ENCODE measurements at places on chromosomes 13 and 19. TPM values are rescaled to one million over a fixed set of nuclear protein-coding genes. Genes with fewer than 3 reads are reported as not detected.

C5AR1 gene
- 3.1 TPM for polyA plus RNA-seq

GRCh38 chr19:17499648-17500446, 11.6 kb upstream of the PGLS start:
- no peak for DNase-seq

DNA sequence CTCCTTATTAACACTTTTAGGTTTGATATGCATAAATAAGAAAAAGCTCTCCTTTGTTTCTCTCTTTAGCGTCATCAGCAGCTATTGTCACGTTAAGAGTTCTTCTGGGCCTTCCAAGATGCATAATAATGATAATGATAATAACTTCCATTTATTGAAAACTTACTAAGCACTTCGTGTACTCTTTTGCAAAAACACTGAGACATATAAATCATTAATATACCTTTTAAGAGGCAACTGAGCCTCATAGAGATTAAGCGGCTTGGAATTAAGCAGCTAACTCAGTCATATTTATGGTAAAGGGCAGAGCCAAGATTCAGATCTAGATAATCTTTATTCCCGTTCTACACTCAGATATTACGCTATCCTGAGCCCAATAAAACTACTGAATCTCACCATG, 1105.1 kb downstream of the OLFM4 start:
- no peak for DNase-seq

GRCh38 chr13:99033814-99034213, 56.0 kb upstream of the DOCK9 start:
- no peak for DNase-seq

DNA sequence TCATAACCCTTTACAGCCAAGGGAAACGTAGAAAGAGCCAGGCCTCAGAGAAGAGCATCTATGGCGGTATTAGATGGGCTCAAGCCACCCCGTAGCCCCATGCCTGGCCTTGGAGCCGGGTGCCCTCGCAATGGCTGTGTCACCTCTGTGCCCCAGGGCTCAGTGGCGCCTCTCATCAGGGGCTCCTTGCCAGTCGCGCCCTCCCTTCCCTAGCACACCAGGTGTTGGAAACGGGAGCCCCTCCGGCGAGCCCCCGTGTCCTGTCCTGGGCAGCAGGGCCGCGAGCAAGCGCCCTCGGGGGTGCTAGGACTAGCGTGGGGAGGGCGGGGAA, 453 bp downstream of the ZNF256 start:
- DNase-seq = no peak

DNA sequence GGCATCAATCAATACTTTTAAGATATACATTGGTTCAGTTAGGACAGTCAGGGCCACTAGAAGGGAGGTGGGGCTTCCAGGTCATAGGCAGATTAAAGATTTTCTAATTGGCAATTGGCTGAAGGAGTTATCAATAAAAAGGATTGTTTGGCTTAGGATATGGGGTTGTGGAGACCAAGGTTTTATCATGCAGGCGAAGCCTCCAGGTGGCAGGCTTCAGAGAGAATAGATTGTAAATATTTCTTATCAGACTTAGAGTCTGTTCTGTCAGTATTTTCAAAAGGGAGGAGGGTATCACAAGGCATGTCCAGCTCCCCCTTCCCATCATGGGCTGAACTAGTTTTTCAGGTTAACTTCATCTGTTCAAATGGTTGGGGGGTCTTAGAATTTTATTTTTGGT, 77.4 kb upstream of the FARP1 start:
- DNase-seq = no peak

CLEC17A gene
- polyA plus RNA-seq = 180 TPM

DNA sequence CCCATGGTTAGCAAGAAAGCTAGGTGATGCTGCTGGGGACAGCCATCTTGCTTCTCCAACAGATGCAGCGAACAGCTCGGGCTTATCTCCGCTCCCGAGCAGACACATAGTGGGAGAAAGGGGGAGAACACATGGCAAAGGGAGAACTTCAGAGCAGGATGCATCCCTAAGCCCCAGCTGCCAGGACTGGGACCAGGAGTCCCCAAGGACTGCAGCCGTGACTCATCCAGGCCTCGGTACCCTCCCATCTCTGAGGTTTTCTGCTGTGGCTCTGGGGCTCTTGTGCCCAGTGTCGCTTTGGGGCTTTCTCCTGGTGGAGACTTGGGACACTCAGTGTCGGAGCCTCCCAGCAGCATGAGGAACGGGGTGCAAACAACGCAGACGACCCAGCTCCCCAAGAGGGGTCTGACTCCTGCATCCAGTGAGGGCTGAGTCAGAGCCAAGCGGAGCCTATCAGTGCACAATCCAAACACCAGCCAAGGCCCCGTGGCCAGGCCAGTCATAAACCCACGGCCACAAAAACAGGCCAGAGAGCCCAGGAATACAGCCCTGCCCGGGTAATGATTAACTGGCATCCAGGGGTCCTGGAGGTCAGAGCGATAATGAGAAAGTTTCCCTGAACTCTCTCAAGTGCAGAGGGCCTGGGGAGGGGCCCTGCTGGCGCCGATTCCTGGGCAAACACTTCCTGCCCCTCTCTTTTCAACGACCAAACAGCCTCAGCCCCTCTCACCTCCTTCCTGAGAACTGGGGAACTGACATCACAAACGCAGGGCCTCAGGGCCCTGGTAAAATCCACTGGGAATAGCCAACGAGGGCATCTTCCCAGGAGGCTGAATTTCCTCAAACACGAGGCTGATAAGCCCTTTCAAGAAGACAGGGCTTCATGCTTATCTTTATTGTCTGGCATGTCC, 202.9 kb downstream of the USP12 start:
- no peak for DNase-seq

IGFL3 gene
- not detected for polyA plus RNA-seq

DNA sequence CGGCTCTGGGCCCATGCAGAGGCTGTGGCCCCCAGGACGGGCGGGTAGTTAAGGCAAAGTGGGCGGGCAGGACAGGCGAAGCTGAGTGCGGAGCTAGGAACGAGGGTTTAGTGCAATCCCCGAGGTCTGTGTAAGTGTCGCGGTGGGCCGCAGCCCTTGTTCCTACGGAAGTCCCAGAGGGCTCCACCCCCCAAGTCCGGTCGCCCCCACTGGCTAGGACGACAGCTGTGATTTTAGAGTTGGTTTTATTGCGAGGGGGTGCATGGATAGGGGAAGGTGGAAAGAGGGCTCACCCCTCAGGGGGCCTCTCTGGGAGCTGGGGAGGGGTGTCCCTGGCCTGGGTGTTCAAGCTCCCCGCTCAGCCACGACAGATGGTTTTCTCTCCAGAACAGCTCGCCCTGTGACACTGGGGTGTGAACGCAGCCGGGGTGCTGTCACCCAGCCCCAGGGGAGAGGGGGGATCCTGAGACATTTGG, 21.7 kb downstream of the ZBTB7A start:
- DNase-seq = no peak

TNFSF9 gene
- polyA plus RNA-seq = 24.3 TPM

DNA sequence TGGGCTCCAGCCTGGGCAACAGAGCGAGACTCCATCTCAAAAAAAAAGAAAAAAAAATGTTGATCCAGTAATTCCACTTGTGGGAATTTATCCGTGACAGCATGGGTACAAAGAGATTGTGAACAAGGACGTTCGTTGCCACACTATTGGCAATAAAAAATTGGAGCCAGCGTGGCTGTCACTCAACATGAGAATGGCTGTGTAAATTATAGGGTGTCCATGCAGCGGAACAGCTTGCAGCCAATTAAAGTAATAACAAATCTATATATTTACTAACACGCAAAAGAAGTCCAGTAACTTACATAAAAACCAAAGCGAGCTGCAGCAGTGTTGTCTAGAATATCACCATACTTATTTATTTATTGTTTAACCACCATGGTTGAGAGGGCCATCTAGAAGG, 19.3 kb downstream of the DPF1 start:
- no peak for DNase-seq

C1QTNF9 gene
- polyA plus RNA-seq = not detected

ZNF83 gene
- polyA plus RNA-seq = 139 TPM

DNA sequence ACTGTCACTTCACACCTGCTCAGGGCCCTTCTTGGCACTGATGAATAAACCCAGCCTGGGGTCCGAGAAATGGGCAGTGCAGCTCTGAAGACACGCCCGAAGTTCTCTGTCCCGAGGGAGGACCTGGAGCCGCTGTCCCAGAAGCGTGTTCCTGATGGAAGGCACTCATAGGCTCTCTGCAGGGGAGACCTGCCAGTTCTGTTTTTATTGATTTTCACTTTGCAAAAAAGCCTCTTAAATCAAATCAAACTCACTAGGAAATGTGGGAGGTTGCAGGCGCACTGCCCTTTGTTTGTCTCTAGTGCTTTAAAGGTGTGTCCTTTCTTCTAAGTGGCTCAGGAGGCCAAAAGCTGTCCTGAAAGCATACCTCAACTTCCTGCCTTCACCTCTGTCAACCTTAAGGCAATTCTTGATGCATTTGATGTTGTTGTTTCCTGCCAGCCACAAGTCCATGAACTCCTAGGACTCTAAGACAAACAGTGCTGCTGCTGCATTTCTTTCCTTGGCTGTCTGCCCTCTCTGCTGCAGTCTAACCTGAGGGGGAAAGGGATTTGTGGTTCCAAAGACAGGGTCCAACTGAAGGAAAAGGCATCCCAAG, 663.2 kb downstream of the UQCRFS1 start:
- DNase-seq = no peak

DNA sequence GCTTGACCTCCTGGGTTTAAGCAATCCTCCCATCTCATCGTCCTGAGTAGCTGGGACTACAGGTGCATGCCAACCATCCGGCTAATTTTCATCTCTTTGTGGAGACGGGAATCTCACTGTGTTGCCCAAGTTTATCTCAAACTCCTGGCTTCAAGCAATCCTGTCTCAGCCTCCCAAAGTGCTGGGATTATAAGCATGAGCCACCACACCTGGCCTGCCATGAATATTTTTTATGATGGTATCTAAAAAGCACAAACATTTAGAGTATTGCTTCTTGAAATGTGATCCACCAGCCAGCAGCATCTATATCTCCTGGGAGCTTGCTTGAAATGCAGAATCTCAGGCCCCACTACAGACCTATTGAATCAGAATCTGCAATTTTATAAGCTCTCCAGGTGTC, 111.2 kb upstream of the CLDN10 start:
- no peak for DNase-seq
